ENCODE measurements at places on chromosomes 12 and 14.

- no peak for DNase-seq
Observed at GRCh38 chr12:95857156-95857555, 1.6 kb upstream of the SNRPF start.

DNA sequence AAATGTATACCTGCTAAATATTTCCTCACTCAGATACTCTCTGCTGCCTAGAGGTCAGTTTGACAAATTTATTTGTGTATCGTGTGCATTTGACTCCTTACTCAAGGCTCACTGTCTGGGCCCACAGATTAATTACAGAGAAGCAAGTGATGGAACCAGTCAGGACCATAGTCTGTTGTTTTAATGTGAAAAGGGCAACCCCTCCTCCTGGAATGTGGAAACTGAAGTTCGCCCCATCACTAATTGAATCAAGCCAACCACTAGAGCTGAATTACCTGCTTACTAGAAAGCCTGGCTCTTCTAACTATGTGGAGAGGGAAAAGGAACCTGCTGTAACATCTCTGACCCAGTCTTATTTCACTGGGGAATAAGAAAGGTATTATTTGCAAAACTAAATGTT, 199.9 kb upstream of the KRR1 start:
- no peak for DNase-seq

DNA sequence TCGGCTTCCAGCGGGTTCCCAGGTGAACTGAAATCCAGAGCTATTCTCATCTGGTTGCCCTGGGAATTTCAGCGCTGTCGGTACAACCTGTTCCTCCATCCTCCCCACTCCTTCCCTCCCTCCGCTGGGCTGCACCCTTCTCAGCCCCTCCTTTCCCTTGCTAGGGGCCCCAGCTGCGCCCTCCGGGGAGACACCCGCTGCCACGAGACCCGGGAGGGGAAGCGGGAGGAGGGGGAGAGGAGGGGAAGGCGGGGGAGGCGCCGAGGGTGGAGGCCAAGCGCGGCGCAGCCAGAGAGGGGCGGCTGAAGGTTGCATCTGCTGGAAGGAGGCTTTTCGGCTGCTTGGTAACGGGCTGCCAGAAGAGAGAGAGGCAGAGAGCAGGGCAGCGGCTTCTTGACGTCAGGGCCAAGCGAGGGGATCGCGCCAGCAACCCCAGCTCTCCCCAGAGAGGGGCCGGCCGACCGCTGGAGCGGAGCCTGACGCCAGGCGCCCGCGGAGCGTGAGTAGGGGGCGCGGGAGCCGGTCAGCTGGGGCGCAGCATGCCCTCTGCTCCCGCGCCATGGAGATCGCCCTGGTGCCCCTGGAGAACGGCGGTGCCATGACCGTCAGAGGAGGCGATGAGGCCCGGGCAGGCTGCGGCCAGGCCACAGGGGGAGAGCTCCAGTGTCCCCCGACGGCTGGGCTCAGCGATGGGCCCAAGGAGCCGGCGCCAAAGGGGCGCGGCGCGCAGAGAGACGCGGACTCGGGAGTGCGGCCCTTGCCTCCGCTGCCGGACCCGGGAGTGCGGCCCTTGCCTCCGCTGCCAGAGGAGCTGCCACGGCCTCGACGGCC, at the start of gene KCNA5:
Gene KCNA5 (plus strand): TSS at position 291 of the 831 bp plus-strand sequence. CDS start 269 bp downstream, at position 560.
- DNase-seq = no peak

- no peak for DNase-seq
Observed at GRCh38 chr14:77026930-77027537, 1.5 kb downstream of the IRF2BPL start.

DNA sequence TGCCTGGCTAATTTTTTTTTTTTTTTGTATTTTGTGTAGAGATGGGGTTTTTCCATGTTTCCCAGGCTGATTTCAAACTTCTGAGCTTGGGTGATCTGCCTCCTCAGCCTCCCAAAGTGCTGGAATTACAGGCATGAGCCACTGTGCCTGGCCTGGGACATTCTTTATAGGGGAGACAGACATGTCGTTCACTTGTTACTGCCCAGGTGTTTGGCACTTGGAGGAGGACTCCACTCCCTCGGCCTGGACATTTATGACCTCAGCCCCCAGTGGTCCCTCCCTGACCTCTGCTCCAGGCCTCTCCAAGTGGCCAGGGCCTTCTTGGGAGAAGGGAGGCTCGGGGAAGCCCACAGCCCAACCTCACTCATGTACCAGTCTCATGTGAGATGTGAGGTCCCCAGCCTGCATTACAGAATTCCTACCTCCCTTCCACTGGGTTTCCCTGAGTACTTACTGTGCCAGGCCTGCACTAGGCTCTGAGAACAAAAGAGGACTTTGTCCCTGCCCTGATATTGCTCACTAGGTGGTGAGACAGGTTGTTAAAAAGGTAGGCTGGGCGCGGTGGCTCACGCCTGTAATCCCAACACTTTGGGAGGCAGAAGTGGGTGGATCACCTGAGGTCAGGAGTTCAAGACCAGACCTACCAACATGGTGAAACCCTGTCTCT, 9.7 kb upstream of the POP5 start:
- no peak for DNase-seq

GRCh38 chr14:20606190-20606901, 15.2 kb upstream of the RNASE12 start:
- no peak for DNase-seq

GRCh38 chr14:93729993-93730392, 58.3 kb downstream of the PRIMA1 start:
- DNase-seq = no peak

GRCh38 chr12:122354958-122355641, 67.4 kb downstream of the CLIP1 start:
- no peak for DNase-seq

DNA sequence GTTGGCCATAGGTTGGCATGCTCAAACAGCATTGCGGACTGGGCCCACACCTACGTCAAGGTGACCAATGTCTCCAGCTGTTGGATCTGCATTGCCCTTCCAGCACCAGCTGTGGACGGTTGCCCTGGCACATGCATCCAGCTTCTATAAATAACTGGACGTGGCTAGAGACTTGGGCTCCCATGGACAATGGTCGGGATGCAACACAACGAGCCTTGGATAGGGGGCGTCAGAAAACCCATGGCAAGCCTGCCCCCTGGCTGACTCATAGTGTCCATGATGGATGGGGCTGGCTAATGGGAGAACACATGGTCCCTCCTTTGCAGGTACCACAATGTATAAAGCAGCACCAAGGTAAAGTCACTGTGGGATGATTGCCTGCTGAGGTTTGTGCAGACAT, 331.6 kb upstream of the FAR2 start:
- no peak for DNase-seq

- no peak for DNase-seq
Observed at GRCh38 chr14:103738701-103739451, 23.3 kb downstream of the ZFYVE21 start.

DNA sequence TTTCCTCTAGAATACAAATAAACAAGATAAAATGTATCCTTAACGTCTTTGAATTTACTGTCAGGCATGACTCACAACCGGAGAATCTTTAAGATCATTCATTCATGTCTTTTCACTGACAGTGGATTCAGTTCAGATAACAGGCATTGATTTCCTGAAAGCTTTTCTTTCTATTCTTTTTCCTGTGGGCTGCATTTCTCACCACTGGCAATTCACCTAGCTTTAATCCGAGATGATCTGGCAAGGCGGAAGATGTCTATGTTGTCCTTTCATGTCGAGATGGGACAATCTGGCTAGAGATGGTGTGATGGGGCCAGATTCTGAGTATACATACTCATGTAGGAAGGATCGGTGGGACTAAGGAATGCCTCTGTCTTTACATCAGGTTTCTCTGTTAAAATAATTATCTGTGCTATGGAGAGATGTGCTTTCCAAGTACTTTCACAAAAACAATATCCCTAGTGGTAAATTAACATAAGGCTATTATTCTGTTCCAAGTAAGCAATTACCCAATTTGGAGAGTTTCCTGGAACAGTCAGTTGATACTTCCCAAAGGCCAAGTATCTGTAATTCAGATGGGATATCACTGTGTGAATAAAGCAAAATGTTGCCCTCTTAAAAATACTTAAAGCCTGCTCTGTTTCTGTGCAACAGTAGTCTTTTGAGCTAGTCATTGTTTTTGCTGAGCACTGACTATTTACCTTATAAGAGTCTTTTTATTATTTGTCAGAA, 17.8 kb downstream of the ACSS3 start:
- no peak for DNase-seq

DNA sequence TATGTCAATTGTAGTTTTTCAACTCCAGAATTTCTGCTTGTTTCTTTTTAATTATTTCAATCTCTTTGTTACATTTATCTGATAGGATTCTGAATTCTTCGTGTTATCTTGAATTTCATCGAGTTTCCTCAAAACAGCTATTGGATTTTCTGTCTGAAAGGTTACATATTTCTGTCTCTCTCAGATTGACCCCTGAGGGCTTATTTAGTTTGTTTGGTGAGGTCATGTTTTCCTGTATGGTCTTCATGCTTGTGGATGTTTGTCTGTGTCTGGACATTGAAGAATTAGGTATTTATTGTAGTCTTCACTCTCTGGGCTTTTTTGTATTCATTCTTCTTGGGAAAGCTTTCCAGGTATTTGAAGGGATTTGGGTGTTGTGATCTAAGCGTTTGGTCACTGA, 85.6 kb downstream of the SNAPC1 start:
- no peak for DNase-seq

Data from smooth muscle cell of the brain vasculature (primary cell).